ENCODE measurements at places on chromosomes 1 and 21.

- no peak for DNase-seq
Observed at GRCh38 chr1:154720328-154721297, 112.6 kb upstream of the ADAR start.

GRCh38 chr1:185980891-185981290, 246.7 kb downstream of the HMCN1 start:
- DNase-seq: no peak

DNA sequence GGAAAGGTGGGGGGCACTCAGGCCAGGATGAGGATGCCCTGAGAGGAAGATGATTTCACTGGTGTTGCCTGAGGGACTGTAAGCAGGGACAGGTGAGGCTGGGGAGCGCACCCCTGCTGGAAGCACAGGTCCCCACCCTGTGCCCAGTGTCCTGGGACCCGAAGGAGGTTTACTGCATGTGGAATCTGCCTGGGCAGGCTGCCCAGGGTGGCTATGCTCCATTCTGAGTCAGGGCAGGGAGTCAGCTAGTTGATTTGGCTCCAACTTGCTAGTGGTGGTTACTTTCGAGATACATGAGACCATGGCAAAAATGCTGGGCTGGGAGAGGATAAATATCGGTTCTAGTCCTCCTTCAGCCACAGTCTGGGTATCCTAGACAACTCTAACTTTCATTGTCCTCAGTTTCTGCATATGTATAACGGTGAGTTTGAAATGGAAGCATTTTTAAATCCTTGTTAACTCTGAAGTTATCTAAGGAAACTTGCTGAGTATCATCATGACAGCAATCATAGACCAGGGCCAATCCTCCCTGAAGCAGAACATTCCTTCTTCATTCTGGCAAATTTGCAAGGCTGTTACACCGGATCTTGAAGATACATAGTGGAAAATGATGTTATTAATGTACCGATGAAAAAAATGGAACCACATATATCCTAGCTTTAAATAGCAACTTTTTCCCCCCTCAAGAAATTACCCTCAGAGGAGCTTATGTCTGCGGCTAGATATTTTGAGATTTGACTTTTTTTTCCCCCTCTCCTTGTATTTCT, 7.7 kb downstream of the TLR5 start:
- peak; percentile 88 for DNase-seq

DNA sequence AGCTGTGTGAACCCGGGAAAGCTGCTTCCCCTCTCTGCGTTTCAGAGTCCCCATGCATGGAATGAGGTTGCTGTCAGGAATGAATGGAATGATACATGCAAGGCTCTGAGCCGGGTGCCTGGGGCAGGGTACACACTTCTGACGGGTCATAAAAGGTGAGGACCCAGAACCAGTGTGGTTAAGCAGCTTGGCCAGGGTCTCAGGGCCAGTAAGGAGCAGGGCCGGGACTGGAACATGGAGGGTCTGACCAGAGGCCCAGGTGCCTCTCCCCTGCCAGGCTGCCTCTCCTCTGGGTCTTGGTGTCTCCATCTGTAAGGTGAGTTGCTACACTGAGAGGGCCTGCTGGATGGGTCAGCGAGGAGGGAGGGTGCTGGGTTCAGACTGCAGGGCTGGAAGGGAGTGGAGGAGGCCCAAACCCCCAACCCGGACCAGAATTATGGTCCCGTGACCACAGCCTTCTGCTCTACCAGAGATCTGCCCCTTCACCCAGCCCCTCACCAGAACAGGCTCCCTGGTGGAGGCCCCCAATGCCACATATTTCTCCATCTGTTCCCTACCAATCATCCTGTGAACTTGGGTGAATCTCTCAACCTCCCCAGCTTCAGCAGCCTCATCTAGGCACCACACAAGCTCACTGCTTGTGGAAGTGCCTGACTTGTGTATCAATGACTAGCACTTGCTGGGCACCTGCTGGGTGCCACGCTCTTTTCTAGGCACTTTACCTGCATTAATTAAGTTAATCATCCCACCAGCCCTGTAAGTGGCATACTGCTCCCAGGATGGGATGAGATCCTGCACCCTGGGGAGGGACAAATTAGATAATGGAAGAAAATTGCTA, 16.2 kb upstream of the LRP8 start:
- DNase-seq: peak; percentile 37

DNA sequence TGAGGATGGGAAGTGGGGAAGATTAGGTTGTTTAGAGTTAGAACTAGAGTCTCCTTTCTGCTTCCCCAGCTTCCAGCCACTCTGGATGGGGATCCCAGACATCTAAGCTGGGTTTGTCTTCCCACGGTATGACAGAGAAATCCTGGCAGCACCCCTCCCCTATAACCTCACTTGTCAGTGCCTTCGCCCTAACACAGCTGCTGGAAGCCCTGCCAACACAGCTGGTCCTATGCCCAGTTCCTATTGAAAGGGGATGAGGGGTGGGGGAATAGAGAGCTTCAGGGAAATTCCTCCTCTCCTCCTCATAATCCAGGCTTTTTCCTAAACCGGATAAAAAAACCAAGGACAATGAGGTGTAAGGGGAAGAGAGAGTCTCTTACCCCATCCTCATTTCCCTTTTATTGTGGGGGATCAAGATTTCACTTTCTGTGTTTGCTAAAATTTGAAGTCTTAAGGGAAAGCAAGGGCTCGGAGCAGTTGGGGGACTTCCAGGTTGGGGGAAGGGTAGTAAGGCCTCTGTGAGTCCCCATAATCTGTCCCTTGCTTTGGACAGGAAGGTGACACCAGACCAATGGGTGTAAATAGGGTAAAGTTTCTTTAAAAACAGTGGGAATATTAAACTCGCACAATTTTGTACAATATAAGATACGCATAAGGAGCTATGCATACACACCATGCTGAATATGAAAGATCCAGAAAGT, 590 bp downstream of the TMOD4 start:
- DNase-seq: no peak

GRCh38 chr21:43315244-43316137, 111.4 kb downstream of the SIK1 start:
- no peak for DNase-seq

DNA sequence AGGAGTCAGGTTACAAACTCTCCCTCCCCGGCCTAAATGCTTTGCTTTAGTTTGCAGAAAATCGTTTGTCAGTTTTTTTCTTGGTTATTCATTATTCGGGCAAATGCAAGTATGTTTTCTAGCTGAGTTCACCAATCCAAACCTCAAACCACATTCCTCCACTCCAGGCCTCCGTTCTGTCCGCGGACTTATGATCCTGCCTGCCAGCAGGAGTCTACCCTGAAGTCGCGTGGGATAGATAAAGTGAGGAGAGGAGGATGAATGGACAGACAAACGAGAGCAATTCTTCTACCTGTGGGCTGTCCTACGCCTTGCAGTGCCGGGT, 1.3 kb downstream of the ADAMTS1 start:
- peak; percentile 20 for DNase-seq

DNA sequence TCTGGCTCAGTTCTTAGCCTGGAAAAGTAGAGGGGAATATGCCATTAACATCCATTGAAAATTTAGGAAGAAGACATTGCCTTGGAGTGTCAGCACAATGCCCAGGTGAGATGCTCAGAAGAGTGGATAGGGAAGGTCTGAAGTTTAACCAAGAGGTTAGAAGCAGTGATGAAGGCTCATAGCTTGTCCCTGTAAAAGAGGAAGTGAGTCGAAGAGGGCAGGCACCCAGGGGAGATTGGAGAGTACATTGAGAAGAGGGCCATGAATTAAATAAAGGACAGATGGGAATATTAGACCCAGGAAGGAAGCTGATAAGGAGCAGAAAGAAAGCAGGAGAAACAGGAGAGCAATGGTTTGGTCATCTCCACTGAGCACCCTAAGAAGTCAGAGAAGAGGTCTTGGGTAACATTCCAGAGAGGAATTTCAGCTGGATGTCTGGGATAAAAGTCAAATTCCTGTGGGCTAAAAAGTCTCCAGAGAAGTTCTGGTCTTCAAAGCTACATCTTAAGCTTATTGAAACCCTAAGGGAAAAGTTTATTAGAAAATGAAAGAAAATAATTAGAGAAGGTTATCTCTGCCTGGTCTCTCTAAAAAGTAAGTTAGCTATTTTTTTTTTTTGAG, 17.3 kb downstream of the C8B start:
- DNase-seq: peak; percentile 69

GRCh38 chr1:1359308-1359663, 931 bp upstream of the MXRA8 start:
- DNase-seq: peak; percentile 53

DNA sequence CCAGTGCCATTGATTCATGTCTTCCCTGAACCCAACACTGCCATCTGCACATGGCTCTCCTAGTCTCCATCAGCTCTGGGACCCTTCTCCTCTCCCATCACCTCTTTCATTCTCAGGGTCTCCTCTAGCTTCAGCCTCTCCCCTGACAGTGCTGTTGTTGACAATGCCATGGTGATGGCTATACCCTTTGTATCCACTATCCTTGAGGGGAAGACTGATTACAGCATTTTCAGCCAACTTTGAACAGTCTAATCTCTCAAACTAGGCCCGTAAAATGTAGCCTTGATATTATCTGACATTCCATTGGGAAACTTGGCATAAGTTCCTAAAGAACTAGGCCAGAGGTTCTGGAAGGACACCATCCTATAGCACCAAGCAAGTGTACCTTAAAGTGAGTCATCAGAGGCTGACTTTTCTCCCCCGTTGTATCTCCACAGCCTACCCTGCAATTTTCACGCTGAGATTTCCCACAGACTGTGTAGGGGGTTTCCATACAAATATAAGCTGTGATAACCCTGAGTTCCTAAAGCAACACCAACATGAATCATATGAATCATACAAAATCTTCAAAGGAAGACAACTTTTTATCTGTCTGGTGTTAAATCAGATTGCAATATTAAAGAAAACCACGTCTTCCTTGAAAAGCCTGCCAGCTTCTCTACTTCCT, 5.8 kb downstream of the HAO2 start:
- no peak for DNase-seq

GRCh38 chr1:201896951-201897391, 8.3 kb downstream of the SHISA4 start:
- peak; percentile 80 for DNase-seq

DNA sequence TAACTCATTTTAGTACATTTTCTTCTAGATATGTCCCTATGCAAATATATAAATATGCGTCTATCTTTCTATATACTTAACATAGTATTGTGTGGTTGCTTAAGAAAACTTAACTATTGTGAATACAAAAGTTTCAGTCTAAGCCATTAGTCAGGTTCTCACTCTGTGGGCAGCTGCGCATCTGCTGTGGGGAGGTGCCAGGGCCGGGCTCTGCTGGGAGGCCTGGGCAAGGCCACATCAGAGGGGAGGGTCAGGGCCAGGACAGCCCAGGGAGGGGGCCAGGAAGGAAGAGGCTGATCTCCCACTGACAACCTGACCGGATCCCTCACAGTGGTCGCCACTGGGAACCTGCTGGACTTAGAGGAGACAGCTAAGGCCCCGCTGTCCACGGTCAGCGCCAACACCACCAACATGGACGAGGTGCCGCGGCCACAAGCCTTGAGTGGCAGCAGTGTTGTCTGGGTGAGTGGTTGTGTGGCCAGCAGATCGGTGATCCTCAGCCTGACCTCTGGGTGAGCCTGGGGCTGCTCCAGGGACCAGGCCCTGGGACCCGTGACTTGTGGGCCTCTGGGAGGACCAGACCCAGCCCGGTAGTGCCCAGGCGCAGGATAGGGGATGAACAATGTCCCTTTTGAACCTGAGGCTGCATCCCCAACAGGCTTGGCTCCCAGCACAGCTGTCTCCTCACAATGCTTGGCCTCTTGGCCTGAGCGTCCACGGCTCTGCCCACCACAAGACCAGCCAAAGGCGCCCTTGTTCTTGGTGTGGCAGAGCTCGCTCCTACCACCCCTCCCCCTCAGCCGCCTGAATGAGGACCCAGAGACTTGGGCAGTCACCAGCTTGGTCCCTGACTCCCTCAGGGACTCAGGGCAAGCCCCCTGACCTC, 20.2 kb downstream of the LDLRAP1 start:
- DNase-seq: no peak

DNA sequence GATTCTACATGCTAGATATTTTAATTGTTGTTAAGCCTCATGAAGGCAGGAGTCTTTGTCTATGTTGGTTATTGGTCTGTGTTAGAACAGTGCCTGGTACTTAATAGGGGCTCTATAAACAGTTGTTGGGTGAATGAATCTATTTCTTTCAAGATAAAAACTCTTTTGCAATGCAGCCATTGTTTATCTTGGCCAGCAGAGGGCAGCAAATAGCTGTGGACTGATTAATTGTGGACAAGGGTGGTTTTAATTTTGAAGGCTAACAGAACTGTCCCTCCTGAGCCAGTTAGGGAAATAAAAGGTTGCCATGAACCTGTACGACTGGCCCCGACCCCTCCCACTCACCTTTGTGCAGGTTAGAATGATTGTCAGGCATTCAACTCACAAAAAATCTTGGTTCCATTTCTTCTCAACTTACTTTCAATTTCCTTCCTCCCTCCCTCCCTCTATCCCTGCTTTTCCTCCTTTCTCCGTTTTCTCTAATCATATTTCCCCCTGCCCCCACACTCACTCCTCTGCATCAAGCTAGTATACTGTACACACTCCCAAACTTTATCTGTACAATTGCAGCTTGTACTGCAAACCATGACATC, 66.3 kb upstream of the DIRAS3 start:
- DNase-seq: peak; percentile 51

- no peak for DNase-seq
Observed at GRCh38 chr1:195754874-195755273, 853.4 kb downstream of the KCNT2 start.

- no peak for DNase-seq
Observed at GRCh38 chr1:187641463-187641862, 812.7 kb downstream of the PLA2G4A start.

GRCh38 chr1:192238421-192238820, 78.4 kb upstream of the RGS21 start:
- DNase-seq: no peak

GRCh38 chr1:27724961-27725373, 794 bp upstream of the FAM76A start:
- DNase-seq: no peak

DNA sequence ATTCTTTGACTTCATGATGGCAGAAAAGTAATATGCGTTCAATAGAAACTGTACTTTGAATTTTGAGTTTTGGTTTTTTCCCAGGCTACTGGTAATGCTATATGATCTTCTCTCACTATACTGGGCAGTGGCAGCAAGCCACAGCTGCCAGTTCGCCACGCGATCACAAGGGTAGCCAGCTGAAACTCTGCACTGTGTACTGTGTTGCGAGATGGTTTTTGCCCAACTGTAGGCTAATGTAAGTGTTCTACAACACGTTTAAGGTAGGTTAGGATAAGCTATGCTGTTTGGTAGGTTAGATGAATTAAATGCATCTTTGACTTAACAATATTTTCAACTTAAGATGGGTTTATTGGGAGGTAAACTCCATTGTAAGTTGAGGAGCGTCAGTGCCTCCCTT, 123.1 kb downstream of the NRDC start:
- no peak for DNase-seq

DNA sequence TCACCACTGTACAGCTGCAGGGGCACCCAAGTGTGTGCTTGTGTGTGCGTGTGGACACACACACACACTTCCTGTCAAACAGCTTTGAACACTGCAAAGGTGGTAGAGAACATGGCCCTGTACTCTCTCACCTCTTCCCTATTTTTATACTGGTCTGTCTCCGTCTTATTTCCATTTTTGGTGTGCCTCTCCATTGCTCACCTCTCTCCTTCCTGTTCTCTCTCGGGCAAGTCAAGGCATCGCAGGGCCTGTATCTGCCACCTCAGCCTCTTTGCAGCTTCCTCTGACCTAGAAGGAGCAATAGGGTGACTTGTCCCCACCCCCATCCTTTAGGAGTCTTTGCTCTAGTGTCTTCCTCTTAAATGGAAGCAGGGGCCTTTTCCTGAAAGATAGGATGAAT, 2.2 kb downstream of the SMCP start:
- DNase-seq: no peak

- no peak for DNase-seq
Observed at GRCh38 chr1:221772117-221772516, 30.2 kb upstream of the DUSP10 start.

Data from AG08395 (cell line).